ENCODE measurements at places on chromosomes 12 and 14.

DNA sequence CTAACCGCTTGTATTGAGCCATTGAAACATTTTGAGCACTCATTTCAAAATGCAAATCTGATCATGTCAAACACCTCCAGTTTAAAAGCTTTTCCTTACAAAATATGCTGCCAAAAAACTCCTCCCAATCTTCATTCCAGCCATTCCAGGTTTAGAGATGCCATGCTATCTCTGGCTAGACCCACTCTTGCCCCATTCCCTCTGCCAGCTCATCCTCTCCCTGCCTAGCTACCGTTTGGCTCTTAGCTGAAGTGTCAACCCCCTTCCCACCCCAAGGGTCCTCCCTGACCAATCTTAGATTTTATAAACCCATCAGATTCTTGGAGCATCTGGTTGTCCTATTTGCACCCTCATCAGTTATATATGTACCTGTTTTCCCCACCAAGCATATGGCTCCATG is 75.0 kb downstream of the SCAF11 start:
- no peak for DNase-seq

GRCh38 chr14:101132051-101132571 is 228.6 kb upstream of the RTL1 start:
- no peak for DNase-seq

GRCh38 chr14:36510078-36510799 is 9.8 kb downstream of the NKX2-1 start:
- no peak for DNase-seq

GRCh38 chr14:73753124-73753886 is 39.1 kb upstream of the PNMA1 start:
- DNase-seq = no peak

GRCh38 chr14:85234156-85235025 is 295.6 kb upstream of the FLRT2 start:
- no peak for DNase-seq

- no peak for DNase-seq
Observed at GRCh38 chr12:68290126-68290525, 36.7 kb upstream of the IL22 start.
